ENCODE measurements at places on chromosomes 1 and 21. TPM values are rescaled to one million over a fixed set of nuclear protein-coding genes. Genes with fewer than 3 reads are reported as not detected.

Gene PBXIP1
- 440 TPM for total RNA-seq

Gene TTLL7
- not detected for total RNA-seq

Gene NLRP3
- 8.5 TPM for total RNA-seq

Gene PTCH2
- total RNA-seq: 1.2 TPM

Gene LINGO4
- total RNA-seq: 0.16 TPM

Gene SPRTN
- 27.7 TPM for total RNA-seq

Gene NRAS
- total RNA-seq: 28.9 TPM

Gene MACF1
- total RNA-seq: 248 TPM

Gene CEPT1
- total RNA-seq: 27.2 TPM

DNA sequence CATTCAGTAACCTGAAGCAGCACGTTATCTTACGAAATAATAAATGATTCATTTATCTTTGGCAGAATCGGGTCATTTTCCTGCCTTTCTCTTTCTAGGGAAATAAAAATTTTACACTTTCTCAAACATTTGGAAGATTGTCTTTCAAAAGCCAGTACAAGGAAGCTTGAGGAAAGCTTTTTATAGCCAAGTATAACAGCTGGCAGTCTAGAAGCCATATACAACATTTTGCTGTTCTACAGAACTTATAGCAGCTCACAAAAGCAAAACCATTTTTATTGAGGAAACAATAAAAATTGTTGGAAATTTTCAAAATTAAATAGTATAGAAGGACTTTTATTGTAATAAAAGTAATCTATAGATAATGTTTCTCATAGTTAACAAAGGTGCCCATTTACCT is 448.6 kb downstream of the SMYD3 start:
- DNase-seq: no peak
- H3K4me1 ChIP-seq: no peaks in the 10 kb centered on the region
- H3K4me3 ChIP-seq: no peak overlapping the region
- no peaks in the 10 kb centered on the region for H3K36me3 ChIP-seq

DNA sequence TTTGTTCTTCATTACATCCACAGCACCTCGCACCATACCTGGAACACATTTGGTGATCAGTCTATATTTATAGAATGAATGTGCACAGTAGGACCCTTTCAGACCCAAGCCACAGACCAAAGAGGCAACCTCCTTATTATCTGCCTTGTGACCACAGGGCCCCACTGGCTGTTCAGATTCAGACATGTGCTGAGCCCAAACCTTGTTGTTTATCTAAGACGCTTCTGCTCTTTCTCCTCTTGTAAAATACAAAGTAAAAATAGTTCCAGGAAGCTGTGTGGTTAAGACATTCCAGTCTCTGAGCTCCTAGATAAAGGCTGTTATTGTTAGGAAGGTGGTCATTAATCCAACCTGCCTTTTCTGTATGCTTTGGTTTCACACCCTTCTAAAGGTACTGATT is 3.6 kb upstream of the SCMH1 start:
- no peak overlapping the region for H3K4me3 ChIP-seq
- no peaks in the 10 kb centered on the region for H3K36me3 ChIP-seq
- no peaks in the 10 kb centered on the region for H3K27me3 ChIP-seq

DNA sequence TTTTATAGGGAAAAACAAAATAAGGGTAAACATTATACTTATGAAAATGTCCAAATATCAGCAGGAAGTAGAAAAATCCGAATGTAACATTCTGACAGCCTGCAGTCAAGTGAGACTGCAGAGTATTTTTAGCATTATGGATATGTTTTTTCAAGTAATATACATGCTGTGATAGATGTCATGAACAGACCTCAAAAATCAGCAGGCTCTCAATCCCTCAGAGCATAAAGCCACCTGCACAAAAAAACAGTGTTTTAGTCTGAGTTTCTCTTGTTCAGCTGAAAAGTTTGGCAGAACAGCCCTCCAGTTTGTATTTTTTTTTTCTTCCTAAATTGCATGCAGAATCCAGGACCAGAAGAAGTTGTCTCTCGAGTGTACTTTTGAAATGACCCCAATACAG is 219.1 kb upstream of the FMN2 start:
- DNase-seq: no peak
- no peaks in the 10 kb centered on the region for H3K27me3 ChIP-seq
- H3K36me3 ChIP-seq: no peaks in the 10 kb centered on the region
- H3K4me3 ChIP-seq: no peak overlapping the region

- no peaks in the 10 kb centered on the region for H3K4me1 ChIP-seq
- H3K27ac ChIP-seq: no peak overlapping the region
- no peak overlapping the region for H3K4me3 ChIP-seq
- DNase-seq: no peak
- no peaks in the 10 kb centered on the region for H3K27me3 ChIP-seq
These were observed 11.1 kb upstream of the ZBTB40 start for GRCh38 chr1:22440582-22440981.

DNA sequence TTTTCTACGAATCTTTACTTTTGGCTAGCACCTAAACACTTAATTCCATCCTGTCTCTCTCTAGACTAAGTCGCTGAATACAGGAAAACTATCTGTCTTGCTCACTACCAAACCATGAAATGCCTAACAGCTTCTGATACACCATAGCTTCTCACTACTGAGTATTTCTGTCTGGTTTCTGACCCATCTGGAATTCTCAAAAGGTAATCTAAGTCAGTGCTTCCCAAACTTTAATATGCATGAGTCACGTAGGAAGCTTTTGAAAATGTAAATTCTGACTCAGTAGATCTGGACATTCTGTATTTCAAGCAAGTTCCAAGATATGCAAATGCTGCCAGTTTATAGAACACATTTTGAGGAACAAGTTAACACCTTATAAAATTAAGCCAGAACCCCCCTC is 9.2 kb upstream of the OVGP1 start:
- no peaks in the 10 kb centered on the region for H3K27me3 ChIP-seq
- H3K27ac ChIP-seq: no peak overlapping the region
- peaks cover 9% of the 10 kb centered on the region for H3K4me1 ChIP-seq
- no peak for DNase-seq
- H3K4me3 ChIP-seq: no peak overlapping the region
- peaks cover 39% of the 10 kb centered on the region for H3K36me3 ChIP-seq

DNA sequence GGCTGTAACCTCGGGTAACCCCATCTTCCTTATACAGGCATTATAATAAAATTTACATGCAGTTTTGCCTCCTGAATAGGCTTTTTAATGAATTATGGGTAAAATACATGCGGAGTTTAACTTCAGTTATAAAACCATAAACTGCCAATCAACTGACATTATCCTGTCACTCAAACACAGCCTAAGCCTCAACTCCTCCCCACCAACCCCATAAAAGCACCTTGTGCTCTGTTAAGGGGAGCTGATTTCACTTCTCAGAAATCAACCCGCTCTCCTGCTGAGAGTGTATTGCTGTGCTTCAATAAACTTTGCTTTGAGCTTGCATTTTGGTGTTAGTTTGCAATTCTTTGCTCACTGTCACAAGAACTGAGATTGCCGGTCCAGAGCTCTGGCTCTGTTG is 1812.2 kb downstream of the BRINP3 start:
- no peak overlapping the region for H3K27ac ChIP-seq
- H3K27me3 ChIP-seq: no peaks in the 10 kb centered on the region
- no peak for DNase-seq
- no peaks in the 10 kb centered on the region for H3K4me1 ChIP-seq
- no peak overlapping the region for H3K4me3 ChIP-seq
- H3K36me3 ChIP-seq: no peaks in the 10 kb centered on the region

- no peaks in the 10 kb centered on the region for H3K27me3 ChIP-seq
- H3K36me3 ChIP-seq: no peaks in the 10 kb centered on the region
- no peaks in the 10 kb centered on the region for H3K4me1 ChIP-seq
- DNase-seq: no peak
- no peak overlapping the region for H3K27ac ChIP-seq
These were observed 47.2 kb downstream of the RCAN1 start for GRCh38 chr21:34567604-34568155.

- H3K27me3 ChIP-seq: no peaks in the 10 kb centered on the region
- H3K27ac ChIP-seq: no peak overlapping the region
- no peaks in the 10 kb centered on the region for H3K36me3 ChIP-seq
- no peak for DNase-seq
- no peaks in the 10 kb centered on the region for H3K4me1 ChIP-seq
These were observed 123.3 kb downstream of the GRIK3 start for GRCh38 chr1:36910886-36911540.

DNA sequence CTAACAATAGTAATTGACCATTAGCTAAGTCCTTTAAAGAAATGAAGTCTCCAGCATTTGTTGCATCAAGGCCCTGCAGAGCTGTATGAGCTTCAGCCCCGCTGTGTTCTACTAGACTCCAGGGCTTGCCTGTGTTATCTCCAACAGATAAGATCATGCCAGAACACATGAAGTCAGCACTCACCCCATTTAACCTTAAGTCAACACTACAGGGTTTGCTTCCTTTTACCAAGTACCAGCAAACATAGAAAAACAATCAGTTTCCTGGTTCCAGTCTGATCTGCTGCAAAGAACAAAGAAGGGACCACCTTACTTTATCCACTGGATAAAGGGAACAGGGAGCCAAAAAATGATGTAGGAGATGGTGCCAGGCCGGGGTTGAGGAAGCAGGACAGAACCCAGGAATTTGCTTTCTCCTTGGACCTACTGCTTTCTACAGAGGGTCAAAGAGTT is 41.3 kb upstream of the ENAH start:
- no peaks in the 10 kb centered on the region for H3K4me1 ChIP-seq
- H3K27ac ChIP-seq: no peak overlapping the region
- no peak for DNase-seq
- no peaks in the 10 kb centered on the region for H3K27me3 ChIP-seq
- H3K4me3 ChIP-seq: no peak overlapping the region

DNA sequence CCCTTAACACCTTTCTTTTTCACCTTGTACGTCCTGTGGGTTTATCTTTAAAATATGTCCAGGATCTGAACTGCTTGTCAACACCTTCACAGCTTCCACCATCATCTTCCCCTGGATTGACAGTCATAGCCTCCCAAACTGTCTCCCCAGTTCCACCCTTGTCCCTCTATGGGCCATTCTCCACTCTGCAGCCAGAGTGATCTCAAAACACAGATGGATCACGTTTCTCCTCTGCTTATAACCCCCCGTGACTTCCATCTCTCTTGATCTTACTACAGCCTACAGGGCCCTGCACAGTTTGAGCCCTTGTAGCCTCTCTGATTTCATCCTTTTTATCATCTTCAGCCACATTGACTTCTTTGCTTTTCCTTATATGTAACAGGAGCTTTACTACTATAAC is 4.3 kb downstream of the INSRR start:
- H3K27me3 ChIP-seq: peaks cover 16% of the 10 kb centered on the region
- H3K36me3 ChIP-seq: no peaks in the 10 kb centered on the region
- no peak for DNase-seq
- no peak overlapping the region for H3K27ac ChIP-seq
- H3K4me3 ChIP-seq: no peak overlapping the region

- no peak overlapping the region for H3K4me3 ChIP-seq
- no peaks in the 10 kb centered on the region for H3K27me3 ChIP-seq
- no peak overlapping the region for H3K27ac ChIP-seq
- DNase-seq: no peak
- H3K4me1 ChIP-seq: no peaks in the 10 kb centered on the region
These were observed 164.2 kb downstream of the TTLL7 start for GRCh38 chr1:83834621-83835264.

- no peak for DNase-seq
- H3K4me3 ChIP-seq: no peak overlapping the region
- H3K36me3 ChIP-seq: no peaks in the 10 kb centered on the region
- H3K27ac ChIP-seq: no peak overlapping the region
- H3K27me3 ChIP-seq: no peaks in the 10 kb centered on the region
- H3K4me1 ChIP-seq: no peaks in the 10 kb centered on the region
These were observed 57.0 kb downstream of the SLC22A15 start for GRCh38 chr1:116033322-116033721.

DNA sequence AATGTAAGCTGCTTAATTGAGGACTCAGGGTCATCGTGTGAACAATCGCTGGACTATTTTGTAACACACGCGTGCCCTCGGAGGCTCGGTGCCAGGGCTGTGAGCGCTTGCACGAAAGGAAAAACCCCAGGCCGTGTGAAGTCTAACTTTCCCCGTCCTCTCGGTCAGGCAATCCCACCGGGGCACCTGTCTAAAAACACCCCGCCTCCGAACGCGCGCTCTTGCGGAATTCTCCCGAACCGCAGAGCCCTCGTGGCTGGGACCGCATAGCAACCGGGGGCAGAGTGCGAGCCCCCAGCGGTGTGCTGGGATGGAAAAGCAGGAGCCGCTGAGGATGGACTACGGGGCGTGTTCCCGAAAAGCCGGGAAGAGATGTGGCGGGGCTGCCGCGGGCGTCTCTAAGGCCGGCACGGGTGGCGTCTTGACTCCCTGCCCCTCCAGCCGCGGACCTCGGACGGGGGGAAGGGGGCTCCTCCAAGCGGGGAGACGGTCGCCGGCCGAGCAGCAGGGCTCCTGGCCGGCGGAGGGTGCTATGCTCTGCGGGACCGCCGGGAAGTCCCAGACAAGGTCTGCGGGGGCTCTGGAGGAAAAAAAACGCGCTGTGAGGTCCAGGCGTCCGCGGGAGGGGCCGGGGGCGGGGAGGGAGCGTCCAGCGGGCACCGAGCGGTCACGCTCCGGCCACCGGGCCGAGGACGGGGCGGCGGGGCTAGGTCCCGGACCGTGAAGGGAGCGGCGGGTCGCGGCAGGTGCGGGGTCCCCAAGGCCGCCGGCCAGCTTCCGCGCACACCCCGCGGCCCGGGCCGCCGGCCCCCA is 936 bp downstream of the ZBTB21 start:
- peaks cover 11% of the 10 kb centered on the region for H3K4me1 ChIP-seq
- DNase-seq: peak; percentile 15
- no peaks in the 10 kb centered on the region for H3K27me3 ChIP-seq
- no peaks in the 10 kb centered on the region for H3K36me3 ChIP-seq
- H3K27ac ChIP-seq: peak overlapping the region; percentile 91

GRCh38 chr1:7785108-7785507 is 1.0 kb downstream of the PER3 start:
- no peak for DNase-seq
- no peak overlapping the region for H3K27ac ChIP-seq
- H3K27me3 ChIP-seq: no peaks in the 10 kb centered on the region

DNA sequence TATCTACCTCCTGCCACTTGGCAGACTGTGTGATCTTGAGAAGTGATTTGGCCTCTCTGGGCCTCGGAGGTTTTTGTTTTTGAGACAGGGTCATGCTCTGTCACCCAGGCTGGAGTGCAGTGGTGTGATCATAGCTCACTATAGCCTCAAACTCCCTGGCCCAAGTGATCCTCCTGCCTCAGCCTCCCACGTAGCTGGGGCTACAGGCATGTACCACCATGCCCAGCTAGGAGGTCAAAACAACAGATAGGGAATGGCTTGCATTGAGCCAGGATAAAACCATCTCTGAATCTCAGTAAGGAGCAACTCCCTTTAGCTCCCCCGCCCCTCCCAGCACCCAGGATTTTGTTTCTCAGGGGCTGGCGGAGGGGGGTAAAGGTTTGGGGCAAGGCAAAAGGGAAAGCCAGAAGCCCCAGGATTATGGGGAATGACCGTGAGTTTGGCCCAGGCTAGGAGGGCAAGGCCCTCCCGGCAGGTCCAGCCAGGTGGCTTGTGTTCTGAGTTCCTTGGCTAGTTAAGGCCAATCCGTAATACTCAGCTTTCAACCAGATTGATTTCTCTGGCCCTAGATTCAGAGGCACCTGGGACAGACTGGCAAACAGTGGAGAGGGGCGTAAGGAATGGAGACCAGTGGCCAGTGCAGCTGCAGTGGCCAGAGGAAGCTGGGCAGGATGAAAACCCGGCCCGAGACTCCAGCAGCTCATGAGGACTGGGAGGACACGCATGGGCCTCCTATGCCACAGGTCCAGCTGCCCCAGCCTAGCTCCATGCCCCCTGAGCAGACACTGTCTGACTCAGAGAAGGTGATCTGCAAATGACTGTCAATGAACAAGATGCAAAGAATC is 130.1 kb downstream of the DMRTB1 start:
- no peaks in the 10 kb centered on the region for H3K27me3 ChIP-seq
- no peak for DNase-seq
- H3K4me3 ChIP-seq: no peak overlapping the region
- no peak overlapping the region for H3K27ac ChIP-seq
